SHP77 treated with DMSO at 0.1 percent for 48 hours (cell line): ENCODE measurements at places on chromosomes 4 and X.

- DNase-seq = peak; percentile 49
These were observed 121.6 kb downstream of the RASL11B start for GRCh38 chr4:52983563-52984303.

- DNase-seq = no peak
These were observed 12.8 kb downstream of the AIMP1 start for GRCh38 chr4:106329041-106329618.

DNA sequence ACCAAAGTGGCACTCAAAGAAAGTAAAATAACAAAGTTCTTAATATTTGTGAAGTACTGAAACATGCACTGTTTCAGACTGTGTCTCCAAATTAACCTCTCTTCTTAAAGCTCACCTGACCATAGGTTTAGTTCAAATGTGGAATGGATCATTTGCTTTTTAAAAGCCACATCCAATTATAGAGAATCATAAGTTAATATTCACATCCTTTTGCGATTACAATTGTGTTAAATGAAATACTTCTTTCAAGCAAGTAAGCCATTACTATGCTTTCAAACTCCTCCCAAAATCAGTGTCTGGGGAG lies 95.3 kb upstream of the PTPN13 start:
- DNase-seq = no peak

GRCh38 chr4:108263057-108263456 lies 94.3 kb upstream of the LEF1 start:
- no peak for DNase-seq

DNA sequence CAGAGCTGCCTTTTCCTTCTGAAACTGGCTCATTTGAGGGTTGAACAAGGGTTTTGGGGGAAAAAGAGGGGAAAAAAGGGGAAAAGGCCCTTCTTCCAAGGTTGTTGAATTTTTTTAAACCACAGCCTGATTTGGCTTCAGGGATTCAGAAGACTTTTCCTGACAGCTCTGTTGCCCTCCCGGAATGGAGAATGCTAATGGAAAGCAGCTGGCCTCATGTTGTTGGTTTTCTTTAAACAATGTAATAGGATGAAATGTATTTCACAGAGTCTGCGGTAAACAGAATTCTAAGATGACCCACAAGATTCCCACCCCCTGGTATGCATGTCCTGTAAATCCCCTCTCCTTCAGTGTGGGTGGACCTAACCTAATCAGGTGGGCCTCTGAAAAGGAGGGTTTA lies 3.3 kb upstream of the KIAA1210 start:
- no peak for DNase-seq

GRCh38 chrX:47248576-47248975 lies 15.8 kb downstream of the USP11 start:
- DNase-seq = no peak

DNA sequence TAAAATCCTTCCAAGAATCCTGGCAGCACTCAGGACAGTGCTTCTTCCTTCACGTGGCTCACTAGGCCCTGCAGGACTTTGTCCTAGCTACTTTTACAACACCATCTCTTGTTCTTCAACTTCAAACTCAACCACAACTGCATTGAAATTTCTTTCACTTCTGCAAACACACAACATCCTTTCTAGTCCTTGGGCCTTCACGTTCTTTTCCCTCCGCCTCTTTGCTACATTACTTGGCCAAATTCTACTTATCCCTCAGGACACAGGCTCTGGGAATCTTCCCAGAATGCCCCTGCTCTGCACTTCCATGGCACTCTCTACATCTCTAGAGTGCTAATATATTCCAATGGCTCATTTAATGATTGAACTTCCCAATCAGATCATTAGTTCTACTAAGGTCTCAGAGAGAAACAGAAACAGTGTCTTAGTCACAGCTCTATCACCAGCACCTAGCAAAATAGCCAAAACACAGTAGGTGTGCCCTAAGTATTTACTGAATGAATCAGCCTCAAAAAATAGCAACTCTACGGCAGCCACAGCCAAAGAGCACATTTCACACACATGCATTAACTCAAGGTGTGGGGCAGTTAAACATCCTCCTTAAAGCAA lies 73.3 kb downstream of the MANBA start:
- no peak for DNase-seq

- no peak for DNase-seq
These were observed 6.5 kb downstream of the SH3BP2 start for GRCh38 chr4:2799224-2799911.

DNA sequence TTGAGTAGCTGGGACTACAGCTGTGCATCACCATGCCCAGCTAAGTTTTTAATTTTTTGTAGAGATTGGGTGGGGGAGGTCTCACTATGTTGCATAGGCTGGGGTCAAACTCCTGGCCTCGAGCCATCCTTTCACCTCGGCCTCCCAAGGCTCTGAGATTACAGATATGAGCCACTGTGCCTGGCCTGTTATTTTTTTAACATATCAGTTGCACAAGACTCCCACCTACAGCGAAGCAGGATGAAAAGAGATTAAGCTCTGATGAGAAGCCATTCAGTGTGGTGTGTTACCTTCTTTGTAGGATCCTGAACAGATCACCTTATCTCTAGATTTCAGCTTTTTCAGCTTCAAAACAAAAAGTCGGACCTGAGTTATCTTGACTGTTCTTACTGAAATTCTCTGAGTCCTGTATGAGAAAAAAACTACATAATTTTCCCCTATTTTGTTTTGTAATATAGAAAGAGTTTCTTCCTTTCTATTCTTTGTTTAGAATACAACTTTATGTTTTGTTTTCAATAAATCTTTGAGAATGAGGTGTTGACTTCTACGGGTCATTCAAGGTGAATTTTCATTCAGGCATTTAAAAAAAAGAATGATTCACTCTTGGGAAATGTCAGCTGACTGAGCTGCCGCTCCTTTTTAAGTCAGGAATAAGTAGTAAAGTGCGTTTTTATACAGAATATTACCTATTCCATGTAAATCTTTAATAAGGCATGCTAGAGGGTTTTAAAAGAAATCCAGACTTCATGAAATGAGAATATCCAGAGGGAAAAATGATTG lies 134.6 kb downstream of the ARSF start:
- DNase-seq = no peak

DNA sequence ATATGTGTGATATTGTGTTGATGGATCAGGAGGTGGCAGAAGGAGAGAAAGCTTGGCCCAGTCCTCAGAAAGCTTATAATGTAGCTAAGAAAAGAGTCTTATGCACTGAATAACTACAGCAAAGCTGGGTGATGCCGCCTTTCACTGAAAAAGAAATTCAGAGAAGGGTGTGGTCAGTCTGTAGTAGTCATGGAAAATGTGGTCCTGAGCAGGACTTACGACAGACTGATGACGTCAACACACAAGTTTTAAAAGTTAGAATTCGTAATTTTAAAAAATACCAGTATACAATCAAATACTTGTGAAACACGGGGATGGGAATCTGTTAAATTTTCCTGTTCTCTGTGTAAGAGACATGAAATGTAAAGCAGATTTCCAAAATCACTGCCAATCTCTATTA lies 87.0 kb upstream of the RAPGEF2 start:
- DNase-seq = no peak

DNA sequence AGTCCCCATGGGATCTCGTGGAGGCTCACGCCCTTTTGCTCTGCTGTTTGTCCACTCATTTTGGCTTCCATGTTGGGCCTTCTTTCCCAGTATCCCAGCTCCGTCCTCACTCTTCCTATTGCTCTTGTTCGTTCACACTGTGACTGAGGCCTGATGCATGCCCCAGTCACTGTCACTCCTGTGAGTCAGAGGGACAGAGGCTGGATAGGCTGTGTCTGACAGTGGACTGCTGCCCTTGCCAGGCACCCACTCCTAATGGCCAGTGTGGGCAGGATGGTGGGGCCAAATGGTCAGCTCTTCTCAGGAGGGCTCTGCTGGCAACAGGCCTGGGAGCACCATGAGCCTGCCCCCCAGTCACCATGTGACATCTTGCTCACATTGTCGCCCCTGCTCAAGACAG lies 40.0 kb downstream of the HADH start:
- DNase-seq = no peak

GRCh38 chr4:108264693-108265092 lies 96.0 kb upstream of the LEF1 start:
- DNase-seq = no peak

DNA sequence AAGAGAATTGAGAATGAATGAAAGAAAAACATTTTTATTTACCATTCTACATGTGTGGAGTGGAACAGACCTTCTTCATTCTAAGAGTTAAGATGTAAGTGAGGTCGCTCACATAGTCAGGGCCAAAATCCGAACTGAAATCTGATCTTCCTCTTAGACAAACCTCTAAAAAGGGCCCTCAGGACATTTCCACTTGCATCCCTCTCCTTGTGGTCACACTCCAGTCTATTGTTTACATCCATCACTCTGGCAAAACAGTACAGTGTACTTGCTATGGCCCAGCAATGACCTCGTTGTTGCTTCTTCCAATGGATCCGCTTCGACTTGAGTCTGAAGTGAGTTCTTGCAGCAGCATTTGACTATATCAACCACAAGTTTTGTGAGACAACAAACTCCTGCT lies 54.2 kb downstream of the MOSPD2 start:
- no peak for DNase-seq

DNA sequence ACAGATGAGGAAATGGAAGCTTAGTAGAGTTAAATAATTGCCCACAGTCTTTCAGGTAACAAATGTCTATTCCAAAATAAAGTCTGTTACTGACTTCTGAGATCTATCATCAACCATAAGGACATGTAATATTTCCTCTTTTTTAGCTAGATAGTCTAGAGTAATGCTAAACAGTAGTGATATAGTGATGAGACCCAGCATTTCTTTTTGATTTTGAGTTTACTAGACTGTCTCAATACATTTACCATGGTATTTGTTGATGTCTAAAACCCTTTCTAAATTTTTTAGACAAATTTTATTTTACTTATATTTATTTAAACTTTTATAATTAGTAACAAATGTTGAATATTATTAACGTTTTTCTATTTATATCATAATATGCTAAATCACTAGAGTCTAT lies 465.1 kb upstream of the SLIT2 start:
- no peak for DNase-seq

DNA sequence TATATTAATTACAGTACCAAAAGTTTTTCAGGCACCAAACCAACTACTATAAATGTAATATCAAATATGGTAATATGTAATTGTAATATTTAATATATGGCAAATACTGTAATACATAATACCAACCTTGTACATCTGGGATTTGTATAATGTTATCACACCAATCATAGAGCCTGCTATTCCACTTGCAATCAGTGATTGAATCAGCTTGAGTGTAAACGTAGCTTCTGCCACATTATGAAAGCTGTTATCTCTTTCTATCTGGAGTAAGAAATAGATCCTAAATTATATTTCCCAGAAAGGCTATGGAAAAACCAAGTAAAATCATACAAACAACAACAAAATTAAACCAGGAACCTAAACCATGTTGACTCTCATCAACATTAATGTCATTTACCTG lies 24.7 kb upstream of the NEUROG2 start:
- no peak for DNase-seq

- DNase-seq = no peak
These were observed 187.7 kb upstream of the MAGEB2 start for GRCh38 chrX:30027636-30028035.

DNA sequence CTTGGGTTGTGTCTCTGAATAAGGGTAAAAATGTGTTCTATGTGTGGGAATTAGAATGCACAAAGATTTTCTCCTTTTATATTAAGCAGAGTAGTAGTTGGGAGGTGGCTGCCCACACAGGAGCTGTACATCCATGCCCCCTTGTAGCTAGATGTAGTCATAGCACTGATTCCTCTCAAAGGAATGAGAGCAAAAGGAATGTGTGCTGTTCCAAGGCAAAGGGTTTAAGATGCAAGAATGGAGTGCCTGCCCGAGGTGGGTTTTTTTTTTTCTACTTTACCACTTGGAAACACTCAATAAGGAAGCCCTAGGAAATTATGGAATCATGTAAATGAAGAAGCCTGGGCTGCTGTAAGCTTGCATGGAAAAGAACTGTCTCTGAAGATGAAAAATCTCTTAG lies 2183.2 kb upstream of the AGA start:
- DNase-seq = no peak

- no peak for DNase-seq
These were observed 56.4 kb upstream of the DRP2 start for GRCh38 chrX:101163166-101163565.

GRCh38 chrX:66638591-66639500 lies at the start of gene EDA2R:
Gene EDA2R, minus strand, starts transcription at chrX:66639078. Its CDS starts 23,058 bp downstream, at chrX:66616020.
- DNase-seq = peak; percentile 65

GRCh38 chrX:149720021-149720689 lies 8.3 kb downstream of the MAGEA11 start:
- DNase-seq = no peak

- DNase-seq = no peak
These were observed 278.2 kb upstream of the CXXC4 start for GRCh38 chr4:104772849-104773248.

- DNase-seq = no peak
These were observed 13.2 kb downstream of the TAPT1 start for GRCh38 chr4:16213121-16213520.
